ENCODE measurements at places on chromosomes 1 and 21.

DNA sequence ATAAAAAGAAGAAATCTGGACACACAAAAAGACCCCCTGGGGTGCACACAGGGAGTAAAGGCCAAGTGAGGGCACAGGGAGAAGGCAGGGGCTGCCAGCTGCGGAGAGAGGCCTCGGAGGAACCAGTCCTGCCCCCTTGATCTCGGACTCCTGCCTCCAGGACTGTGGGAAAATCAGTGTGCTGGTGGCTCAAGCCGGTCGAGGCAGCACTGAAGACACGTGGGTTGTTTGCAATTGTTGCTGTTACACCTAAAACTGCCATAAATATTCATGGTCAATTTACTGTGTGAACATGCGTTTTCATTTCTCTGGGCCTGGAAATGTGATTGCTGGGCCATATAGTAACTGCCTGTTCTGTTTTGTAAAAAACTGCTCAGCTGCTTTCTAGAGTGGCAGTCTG lies 18.5 kb downstream of the IBA57 start:
- DNase-seq: no peak

DNA sequence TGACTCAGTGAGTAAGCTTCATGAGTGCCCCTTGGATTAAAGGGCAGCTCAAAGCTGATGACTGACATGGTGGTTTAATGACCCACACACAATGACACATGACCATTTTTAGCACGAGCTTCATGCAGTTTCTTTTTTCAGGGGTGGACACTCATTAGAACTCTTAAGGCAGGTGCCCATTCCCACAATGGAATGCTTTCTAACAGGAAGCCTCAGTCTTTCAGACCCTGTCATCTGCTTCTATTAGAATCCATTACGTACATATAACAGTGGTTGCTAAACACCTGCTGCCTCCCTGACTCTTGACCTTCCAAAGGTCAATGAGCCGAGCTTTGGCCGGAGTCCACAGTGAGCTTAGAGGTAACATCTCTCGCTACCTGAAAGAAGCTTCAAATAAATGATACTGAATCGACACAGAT lies 27.4 kb downstream of the AKNAD1 start:
- DNase-seq: peak; percentile 47

DNA sequence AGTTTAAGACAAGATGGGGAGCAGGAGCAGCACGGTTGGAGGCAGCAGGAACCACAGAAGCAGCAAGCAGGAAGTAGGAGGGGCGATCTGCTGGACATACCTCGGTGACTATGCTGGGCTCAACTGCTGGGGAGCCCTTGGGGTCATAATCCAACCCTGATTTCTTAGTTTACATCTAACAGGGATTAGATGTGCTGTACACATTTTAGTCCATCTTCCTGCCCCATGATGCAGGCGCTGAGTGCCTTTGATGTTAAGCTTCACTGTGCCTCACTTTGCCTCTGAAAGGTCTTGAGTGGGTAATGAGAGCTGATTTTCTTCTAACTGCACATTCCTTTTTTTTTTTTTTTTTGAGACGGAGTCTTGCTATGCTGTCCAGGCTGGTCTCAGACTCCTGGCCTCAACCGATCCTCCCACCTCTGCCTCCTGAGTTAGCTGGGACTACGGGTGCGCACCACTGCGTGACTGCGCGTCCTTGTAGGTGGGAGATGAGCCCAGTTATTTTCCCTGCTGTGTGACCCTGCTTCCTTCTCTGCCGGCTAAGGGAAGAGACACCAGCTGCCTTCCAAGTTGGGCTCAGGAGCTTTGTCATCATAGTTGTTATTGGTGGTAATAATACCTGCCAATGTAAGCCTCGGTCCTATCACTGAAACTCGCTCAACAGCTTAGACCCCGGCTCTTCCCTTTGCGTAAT lies 1.1 kb upstream of the RCAN3 start:
- no peak for DNase-seq

DNA sequence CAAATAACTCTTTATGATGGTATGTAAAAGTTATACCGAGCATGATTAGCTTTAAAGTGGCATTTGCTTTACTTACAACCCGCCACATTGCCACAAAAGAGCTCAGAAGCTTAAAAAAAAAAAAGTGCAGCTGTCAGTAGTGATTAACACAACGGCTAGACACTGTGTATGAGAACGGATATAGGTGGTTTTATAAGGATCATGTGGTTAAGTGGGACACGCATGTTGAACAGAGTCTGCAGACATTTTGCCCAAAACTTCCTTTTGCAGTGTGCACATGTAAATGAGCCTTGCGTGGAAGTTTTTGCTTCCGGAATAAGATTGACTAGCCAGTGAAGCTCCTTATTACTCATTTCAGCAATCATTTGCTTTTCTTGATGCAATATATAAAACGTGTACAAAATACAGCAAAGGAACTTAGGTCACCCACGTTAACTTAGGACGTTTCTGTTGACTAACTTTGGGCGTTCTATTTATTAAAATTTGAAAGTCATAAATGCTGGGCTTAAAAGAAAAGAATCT lies 58.7 kb upstream of the RGS1 start:
- no peak for DNase-seq

DNA sequence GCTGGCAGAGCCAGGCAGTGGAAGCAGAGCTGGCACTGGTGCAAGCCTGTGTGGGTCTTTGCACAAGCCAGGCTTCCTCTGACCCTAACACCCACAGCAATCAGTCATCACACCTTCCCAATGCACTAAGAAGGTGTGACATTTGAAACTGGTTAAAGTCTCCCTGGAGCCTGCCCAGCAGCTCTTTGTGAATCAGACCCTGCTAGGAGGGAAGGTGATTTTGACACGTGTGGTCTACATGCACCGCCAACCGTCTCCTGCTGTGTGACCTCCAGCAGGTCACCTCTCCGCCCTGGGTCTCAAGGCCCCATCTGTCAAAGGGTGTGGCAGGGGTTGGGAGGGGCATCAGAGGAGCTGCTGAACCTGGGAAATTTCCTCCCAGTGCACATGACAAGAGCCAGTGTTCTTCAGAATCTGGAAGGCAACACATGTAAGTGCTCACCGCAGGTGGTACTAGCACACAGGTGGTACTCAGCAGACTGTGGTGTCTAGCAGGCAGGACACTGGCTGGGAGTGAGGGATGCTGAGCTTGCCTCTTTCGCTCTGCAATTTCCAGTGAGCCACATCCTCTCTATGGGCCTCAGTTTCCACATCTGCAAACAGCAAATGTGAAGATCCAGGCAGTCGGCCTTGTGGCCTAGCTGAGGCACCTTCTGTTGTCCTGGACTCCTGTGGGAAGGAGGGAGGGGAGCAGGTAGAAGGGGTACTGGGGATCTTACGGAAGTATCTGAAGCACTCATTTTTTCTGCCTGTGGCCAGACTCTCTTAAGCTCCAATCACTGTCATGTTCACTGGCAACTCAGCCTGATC lies 123.2 kb downstream of the DMRTB1 start:
- DNase-seq: no peak

GRCh38 chr1:87720561-87720960 lies 391.9 kb downstream of the LMO4 start:
- DNase-seq: no peak

DNA sequence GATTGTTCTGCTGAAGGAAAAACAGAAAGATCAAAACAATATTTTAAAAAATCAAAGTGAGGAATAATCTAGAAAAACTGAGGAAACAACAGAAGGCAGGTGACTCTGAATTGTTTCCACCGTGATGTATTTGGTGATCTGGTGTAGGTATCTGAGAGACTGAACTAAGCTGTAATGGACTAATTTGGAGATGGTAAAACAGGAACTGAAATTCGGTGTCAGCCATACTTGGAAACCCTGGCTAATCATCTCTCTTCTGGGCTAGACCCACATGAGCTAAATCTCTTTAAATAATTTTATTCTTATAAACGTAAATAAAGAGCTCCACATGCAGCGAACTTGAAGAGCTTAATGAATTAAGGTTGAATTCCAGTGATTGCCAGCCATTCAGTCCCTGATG lies 1226.1 kb downstream of the NCAM2 start:
- DNase-seq: no peak

DNA sequence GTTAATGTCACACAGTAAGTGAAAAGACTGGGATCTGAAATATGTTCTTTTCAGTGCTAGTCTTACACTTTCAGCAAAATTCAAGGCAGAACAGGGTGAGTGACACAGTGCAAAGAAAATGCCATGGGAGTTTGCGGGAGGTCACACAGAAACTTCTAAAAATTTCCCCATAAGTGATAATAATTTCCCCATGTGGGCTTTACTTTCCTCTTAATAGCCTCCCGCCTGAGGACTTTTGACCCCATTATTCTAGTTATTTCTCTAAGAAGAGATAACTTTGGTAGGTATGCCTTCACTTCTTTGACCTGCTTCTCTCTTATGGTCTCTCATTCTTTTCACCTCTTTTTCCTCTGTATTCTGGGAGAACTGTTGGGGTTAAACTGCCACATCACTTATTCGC lies 8.1 kb upstream of the DNAH14 start:
- no peak for DNase-seq

- no peak for DNase-seq
These were observed 2.2 kb upstream of the FALEC start for GRCh38 chr1:150513351-150513791.

GRCh38 chr1:199226163-199226562 lies 587.3 kb downstream of the PTPRC start:
- DNase-seq: peak; percentile 6

DNA sequence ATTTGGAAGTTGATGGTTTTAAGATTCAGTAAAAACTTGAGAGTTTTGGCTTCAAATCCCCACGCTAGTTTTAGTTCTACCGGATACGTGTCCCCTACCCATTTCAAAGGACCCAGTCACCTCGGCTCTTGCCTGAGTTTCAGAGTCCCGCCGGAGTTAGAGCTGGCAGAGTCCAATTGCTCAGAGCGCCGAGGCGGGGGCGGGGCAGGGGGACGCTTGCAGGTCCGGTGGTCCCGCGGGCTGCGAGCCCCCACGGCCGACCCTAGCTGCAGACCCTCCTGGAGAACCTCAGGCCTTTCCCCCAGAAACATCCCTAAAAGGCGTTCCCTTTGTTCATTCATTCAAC lies 765 bp upstream of the VPS45 start:
- DNase-seq: no peak

- DNase-seq: no peak
These were observed 51.9 kb upstream of the GJA8 start for GRCh38 chr1:147850737-147851136.

Data from SW 1271 (cell line).